Left cardiac atrium (tissue), 4 donors: ENCODE measurements at places on chromosomes 4 and X.

DNA sequence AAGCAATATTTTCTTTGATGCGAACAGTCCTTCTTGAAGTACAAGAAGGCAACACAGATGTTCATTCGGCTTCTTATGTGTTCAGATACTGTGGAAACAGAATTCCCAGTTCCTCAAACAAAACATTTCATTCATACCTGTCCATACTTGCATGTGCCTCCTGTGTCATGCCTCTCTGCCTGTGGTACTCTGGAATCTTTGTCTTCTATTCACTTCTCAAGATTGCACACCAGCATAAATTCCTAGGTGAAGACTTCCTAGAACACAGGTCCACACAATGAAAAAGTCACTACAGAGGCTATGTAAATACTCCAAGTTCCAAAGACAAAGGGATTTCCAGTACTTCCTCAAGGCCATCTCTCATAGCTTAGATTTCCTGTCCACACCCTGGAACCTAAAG lies 367.2 kb downstream of the AFF2 start:
- no peak for DNase-seq

GRCh38 chr4:138555584-138555983 lies 313.4 kb upstream of the SLC7A11 start:
- DNase-seq: no peak

- DNase-seq: no peak
Observed at GRCh38 chr4:141912831-141913230, 276.4 kb downstream of the IL15 start.

GRCh38 chrX:70720721-70721120 lies 187.8 kb downstream of the TEX11 start:
- no peak for DNase-seq

DNA sequence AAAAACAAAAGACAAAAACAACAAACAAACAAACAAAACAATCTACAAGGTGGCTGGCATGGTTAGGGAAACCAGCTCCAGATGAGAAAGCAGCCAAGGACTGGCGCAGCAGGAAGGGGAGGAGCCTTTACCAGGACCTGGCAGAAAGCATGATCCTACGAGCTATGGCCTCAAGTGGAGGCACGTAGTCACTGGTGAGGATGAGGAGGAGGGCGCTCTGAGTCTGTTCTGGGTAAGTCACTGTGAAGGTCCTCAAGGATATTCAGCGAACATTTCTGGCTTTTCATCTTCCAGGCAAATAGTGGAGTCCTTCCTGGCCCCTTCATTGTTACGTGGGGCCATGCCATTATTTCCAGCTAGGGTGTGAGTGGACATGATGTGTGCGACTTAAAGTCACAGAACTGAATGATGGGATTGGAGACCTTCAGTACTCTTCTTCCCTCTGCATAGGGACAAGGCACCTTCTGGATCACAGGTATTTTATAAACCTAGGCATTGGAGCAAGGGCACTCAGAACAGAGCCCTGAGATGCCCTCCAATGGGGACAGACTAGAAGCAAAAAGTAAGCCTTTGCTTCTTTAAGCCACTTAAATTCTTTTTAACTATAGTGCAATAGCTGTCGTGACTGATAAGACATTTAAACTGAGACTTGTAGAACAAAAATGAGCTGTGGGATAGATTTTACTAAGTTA lies 771.3 kb downstream of the RAB28 start:
- DNase-seq: no peak

DNA sequence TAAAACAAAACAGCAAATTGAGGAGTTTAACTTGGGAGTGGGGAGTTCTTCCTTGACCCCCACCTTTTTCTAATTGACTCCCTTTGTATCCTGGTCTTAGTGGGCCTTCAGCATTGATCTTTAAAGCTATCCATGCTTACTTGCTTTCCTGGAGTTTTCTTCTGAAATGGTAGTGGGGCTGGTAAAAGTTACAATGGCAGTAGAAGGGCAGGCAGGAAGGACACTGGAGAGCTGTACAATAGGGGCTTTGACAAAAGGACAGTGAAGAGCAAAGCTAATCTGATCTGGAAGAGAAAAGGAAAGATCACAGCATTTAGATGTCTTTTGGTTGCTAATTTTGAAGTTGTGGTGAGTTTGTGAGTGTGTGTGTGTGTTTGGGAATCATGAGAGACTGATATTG lies 111.5 kb downstream of the MID1 start:
- DNase-seq: no peak

DNA sequence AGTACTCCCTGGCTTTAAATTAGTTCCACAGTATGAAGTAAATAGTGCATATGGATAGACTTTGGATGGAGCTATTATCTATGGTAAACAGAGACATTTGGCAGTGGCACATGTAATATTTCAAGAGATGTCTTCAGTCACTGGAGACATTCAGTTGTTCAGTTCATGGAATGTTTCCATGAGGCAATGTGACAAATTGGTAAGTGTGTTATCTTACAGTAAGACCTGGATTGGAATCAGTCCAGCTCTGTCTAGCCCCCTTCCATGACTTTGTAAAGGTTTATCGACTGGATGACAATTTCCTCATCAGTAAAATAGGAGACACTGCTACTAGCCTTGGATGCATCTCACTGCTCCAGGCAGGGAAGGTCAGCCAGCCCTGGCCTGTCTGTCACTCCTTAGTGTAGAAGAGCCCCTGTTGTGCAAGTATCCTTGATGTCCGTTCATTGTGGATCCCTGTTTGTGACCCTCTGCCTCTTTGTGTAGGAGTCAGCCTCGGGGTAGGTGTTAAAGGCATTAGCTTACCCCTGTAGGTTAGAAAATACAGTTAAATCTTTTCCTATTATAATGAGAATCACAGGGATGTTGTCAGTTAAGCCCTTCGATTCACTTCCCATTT lies 335.9 kb downstream of the ANK2 start:
- DNase-seq: no peak

- DNase-seq: no peak
Observed at GRCh38 chr4:185318679-185319078, 77.0 kb downstream of the LRP2BP start.

- no peak for DNase-seq
Observed at GRCh38 chr4:113398441-113399143, 349.1 kb downstream of the ANK2 start.

- no peak for DNase-seq
Observed at GRCh38 chr4:147194604-147195003, 248.9 kb upstream of the TTC29 start.

DNA sequence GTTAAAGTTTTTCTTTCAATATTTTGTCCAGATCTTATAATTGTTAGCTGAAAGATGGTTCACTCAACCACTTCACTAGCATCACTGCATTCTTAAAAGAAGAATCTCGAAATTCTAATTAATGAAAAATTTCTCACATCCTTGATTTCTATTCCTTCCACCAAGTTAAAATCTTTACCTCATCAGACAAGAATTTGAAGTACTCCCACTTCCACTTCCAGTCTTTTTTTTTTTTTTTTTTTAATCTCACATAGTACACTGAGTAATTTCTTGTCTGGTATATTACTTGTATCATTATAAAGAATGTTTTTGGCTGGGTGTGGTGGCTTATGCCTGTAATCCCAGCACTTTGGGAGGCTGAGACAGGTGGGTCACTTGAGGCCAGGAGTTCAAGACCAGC lies 73.2 kb downstream of the FBXW7 start:
- DNase-seq: no peak

GRCh38 chrX:134646691-134647090 lies 11.6 kb downstream of the PLAC1 start:
- DNase-seq: no peak

DNA sequence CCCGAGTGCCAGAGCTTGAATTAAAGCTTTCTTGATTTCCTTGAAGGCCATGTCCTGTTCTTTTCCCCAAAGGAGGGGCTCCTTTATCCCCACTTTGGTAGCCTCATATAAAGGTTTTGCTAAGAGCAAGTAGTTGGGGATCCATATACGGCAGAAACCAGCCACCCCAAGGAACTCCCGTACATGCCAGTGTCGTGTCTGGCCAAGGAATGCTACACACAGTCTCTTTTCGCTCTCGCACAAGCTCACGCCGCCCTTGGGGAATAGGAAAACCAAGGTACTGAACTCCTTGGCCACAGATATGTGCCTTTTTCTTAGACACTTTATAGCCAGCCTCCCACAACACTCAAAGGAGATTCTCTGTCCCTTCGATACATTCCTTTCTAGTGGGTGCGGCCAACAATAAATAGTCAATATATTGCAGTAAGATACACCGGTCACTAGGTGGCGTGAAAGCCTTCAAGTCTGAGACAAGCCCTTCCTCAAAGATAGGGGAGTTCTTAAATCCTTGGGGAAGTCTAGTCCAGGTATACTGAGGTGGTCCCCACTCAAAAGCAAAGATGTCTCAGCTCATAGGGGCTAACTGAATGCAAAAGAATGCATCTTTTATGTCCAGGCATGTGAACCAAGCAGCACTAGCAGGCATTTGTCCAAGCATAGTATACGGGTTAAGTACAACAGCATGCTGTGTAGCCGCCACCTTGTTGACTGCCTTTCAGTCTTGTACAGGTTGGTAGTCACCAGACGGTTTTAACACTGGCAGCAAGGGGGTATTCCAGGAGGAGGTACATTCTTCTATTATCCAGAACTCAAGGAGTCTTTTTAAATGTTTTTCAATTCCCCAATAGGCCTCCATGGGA lies 57.8 kb upstream of the XAGE1B start:
- no peak for DNase-seq

- no peak for DNase-seq
Observed at GRCh38 chr4:7423801-7424552, 10.8 kb downstream of the PSAPL1 start.

- no peak for DNase-seq
Observed at GRCh38 chr4:1547131-1547855, 136.8 kb downstream of the FAM53A start.

GRCh38 chr4:38411092-38411491 lies 252.9 kb upstream of the KLF3 start:
- no peak for DNase-seq

- no peak for DNase-seq
Observed at GRCh38 chr4:18109676-18110075, 88.1 kb upstream of the LCORL start.

- DNase-seq: no peak
Observed at GRCh38 chr4:143587703-143588102, 74.2 kb downstream of the SMARCA5 start.

- DNase-seq: no peak
Observed at GRCh38 chr4:70877556-70877955, 24.6 kb upstream of the MOB1B start.

- DNase-seq: no peak
Observed at GRCh38 chr4:139843641-139844040, 178.0 kb downstream of the MGST2 start.

DNA sequence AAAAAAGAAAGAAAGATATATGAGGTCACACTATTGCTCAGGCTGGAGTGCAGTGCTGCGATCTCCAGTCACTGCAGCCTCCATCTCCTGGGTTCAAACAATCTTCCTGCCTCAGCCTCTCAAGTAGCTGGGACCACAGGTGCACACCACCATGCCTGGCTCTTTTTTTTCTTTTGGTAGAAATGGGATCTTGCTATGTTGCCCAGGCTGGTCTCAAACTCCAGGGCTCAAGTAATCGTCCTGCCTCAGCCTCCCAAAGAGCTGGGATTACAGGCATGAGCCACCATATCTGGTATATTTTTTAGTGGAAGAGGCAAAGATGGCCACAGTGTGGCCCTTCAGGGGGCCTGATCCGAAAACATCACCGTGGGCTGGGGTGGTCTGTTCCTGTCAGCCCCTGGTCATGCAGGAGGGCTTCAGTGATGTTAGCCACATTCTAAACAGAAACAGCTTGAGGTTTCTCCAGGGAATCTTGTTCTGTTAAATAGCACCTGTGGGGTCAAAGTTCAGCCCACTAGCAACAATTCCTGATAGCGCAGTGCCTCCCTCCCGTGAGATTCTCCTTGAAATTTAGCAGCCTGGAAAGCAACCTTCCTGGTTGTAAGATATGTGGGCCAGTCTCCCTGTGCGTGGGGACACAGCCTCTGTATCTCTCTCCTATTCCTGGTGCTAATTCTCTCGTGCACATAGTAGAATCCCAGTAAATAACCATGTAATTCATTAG lies 7.3 kb upstream of the DHRSX start:
- DNase-seq: no peak

- DNase-seq: no peak
Observed at GRCh38 chr4:177033135-177033534, 240.4 kb upstream of the VEGFC start.

- no peak for DNase-seq
Observed at GRCh38 chr4:129751646-129752045, 655.7 kb downstream of the C4orf33 start.

DNA sequence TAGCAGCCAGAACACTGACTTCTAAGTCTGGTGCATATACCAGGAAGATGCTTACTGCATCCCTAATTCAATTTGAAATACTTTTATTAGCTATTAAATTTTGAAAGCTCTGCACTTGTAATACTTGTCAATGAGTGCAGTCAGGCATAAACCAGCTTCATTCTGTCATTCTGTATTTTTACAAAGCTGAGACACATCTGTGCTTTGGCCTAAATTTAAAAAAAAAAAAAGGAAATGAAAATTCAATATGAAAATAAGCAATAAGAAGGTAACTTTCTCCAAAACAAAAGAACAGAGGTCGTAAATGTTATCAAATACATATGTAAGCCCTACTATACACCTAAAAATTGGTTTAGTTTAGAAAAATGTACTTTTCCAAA lies 7.0 kb downstream of the SMIM14 start:
- DNase-seq: no peak

- DNase-seq: no peak
Observed at GRCh38 chrX:121150217-121150616, 102.8 kb downstream of the GLUD2 start.

GRCh38 chr4:177282284-177282835 lies 27.3 kb upstream of the NEIL3 start:
- no peak for DNase-seq

DNA sequence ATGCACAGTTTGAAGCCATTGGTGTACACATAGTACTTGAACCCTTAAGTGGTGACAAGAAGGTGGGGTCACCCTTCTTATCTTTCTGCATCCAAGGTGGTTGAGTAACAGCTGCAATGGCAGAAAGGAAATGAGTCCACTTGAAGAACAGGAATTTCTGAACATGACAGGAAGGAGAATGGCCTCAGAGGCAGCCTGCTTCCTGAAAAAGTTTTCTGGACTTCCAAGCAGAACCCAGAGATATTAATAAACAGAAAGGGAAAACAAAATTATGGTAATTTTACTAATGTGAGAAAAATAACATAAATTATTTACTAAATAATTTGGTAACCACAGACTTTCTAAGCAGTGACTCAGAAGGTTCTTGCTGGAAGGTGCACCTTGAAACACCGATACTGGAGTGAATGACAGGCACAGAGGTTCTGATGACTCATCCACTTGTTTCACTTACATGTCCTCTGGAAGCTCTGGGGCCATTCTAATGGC lies 119.9 kb upstream of the HS3ST1 start:
- no peak for DNase-seq

DNA sequence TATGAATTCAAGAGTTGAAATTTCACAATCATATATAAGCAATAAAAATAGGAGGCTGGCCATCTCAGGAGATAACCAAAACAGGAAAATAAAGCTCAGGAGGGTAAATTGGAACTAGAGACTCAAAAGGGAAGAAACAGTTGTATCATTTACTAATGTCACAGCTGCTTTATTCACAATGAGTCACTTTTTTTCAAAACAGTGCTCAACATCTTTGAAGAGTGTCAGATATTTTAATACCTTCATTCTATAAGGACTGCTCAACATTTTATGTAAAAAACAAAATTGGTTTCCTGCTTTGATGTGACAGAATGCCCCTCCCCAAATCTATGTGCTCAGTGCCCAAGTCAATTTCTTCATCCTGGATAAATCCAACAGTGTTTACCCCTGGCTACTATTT lies 97.7 kb downstream of the DDX60 start:
- no peak for DNase-seq
